NCI-H1436 (cell line): ENCODE measurements at places on chromosomes 12 and 14.

GRCh38 chr14:105540811-105541210 lies 14.4 kb downstream of the TMEM121 start:
- no peak for DNase-seq

- DNase-seq = no peak
Measured at GRCh38 chr14:36676236-36676635, 14.6 kb downstream of the PAX9 start.

GRCh38 chr14:81766321-81766915 lies 232.8 kb upstream of the SEL1L start:
- DNase-seq = no peak

- no peak for DNase-seq
Measured at GRCh38 chr12:106080041-106080790, 58.5 kb downstream of the NUAK1 start.

- DNase-seq = no peak
Measured at GRCh38 chr12:24224401-24224800, 274.9 kb upstream of the SOX5 start.

- DNase-seq = no peak
Measured at GRCh38 chr14:29755311-29756018, 172.2 kb downstream of the PRKD1 start.

GRCh38 chr12:26936559-26937442 lies 980 bp downstream of the INTS13 start:
- DNase-seq = no peak

GRCh38 chr14:69580009-69580577 lies 5.4 kb upstream of the CCDC177 start:
- peak; percentile 29 for DNase-seq

- DNase-seq = no peak
Measured at GRCh38 chr14:56005191-56006053, 112.8 kb upstream of the PELI2 start.

- DNase-seq = no peak
Measured at GRCh38 chr14:68373847-68374444, 418.9 kb downstream of the ZFP36L1 start.
